Activated CD4-positive, alpha-beta T cell treated with anti-CD3 and anti-CD28 coated beads, Interleukin-2, amount 10 ng/mL, durations not matched to agents 7 days and 5 days (primary cell): ENCODE measurements at places on chromosomes 2 and 18. TPM values are rescaled to one million over a fixed set of nuclear protein-coding genes. Genes with fewer than 3 reads are reported as not detected.

DNA sequence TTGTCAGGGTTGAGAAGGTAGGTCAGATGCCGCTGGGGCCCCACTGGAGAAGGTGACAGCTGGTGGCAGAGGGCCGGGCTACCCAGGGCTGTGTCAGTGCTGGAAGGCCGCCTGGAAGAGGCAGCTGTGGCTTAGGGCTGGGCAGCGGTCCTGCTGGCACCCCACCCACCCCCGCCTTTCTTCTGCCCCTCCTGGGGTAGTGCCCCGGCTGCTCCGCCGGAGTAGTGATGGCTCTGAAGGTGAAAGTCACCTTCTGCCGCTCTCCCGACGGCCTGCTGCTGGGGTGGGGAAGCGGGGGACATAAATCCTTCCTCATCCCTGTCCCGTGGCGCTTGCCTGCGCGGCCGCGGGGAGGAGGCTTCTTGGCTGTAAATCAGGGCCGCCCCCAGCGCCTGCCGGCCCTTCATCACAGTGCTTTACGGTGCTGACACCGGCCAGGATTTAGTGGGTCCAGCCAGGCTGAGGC, 332.2 kb downstream of the DYSF start:
- no peak overlapping the region for H3K4me3 ChIP-seq
- no peaks in the 10 kb centered on the region for H3K4me1 ChIP-seq
- H3K27ac ChIP-seq = no peak overlapping the region
- no peaks in the 10 kb centered on the region for H3K27me3 ChIP-seq
- no peak for DNase-seq

GRCh38 chr2:1784087-1784486, 39.8 kb upstream of the PXDN start:
- no peak overlapping the region for H3K27ac ChIP-seq
- H3K27me3 ChIP-seq = peaks cover 5% of the 10 kb centered on the region
- peaks cover 6% of the 10 kb centered on the region for H3K4me1 ChIP-seq
- no peak for DNase-seq

The KLHL29 gene
- total RNA-seq = 2.9 TPM

The FHOD3 gene
- total RNA-seq = not detected

The KCNIP3 gene
- not detected for total RNA-seq
